ENCODE measurements at places on chromosomes 4 and X. TPM values are rescaled to one million over a fixed set of nuclear protein-coding genes. Genes with fewer than 3 reads are reported as not detected.

MOB1B gene
- 5.0 TPM for total RNA-seq

GAGE2A gene
- not detected for total RNA-seq

ZNF630 gene
- 0.27 TPM for total RNA-seq

CBR4 gene
- 4.7 TPM for total RNA-seq

TRIM61 gene
- not detected for total RNA-seq

CENPVL2 gene
- total RNA-seq = not detected

NDNF gene
- total RNA-seq = not detected

All from A549 treated with dexamethasone at 1 μM for 4 hours (cell line).